ENCODE measurements at places on chromosomes 3 and 15.

DNA sequence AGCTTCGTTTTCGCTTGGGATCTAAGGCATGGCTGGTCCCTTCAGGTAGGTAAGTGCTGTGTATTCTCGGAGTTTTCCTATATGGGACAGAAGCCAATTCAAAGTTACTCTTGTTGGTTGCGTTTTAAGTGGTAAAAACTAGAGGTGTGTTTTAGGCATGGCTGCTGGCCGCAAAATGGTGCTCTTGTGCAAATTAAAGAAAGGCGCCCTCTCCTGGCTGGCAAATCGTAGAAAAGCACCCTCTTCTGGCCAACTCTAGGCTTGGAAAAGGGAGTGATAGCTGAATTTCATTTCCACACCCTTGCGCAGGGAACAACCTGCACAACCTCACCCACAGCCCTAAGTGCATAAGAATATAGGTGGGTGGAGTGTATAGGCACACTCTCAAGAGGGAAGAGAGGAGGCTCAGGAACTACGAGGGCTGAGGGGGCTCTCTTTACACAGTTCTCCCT is 23.5 kb downstream of the DRD3 start:
- no peak for DNase-seq

DNA sequence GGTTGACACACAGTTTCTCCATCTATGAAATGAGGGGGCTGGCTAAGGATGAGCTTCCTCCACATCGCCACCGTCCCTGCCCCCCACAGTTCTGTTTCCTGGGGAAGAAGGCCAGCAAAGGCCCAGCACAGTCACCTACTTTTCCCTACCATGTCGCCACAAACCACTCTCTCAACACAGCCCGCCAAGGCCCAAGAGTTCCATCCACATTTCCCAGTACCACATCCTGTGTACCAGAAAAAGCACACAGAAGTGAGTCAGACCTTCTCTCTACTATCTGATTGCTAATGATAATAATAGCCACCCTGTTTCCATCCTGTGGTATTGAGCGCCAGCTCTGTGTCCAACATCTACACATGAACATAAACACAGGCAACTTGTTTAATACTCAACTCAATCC is 30.3 kb upstream of the C15orf39 start:
- no peak for DNase-seq

- DNase-seq: no peak
Measured at GRCh38 chr15:55846116-55846707, 103.3 kb upstream of the PRTG start.

- no peak for DNase-seq
Measured at GRCh38 chr15:73866481-73866880, 6.9 kb upstream of the TBC1D21 start.

- DNase-seq: no peak
Measured at GRCh38 chr3:194658477-194659242, 13.3 kb downstream of the LSG1 start.

DNA sequence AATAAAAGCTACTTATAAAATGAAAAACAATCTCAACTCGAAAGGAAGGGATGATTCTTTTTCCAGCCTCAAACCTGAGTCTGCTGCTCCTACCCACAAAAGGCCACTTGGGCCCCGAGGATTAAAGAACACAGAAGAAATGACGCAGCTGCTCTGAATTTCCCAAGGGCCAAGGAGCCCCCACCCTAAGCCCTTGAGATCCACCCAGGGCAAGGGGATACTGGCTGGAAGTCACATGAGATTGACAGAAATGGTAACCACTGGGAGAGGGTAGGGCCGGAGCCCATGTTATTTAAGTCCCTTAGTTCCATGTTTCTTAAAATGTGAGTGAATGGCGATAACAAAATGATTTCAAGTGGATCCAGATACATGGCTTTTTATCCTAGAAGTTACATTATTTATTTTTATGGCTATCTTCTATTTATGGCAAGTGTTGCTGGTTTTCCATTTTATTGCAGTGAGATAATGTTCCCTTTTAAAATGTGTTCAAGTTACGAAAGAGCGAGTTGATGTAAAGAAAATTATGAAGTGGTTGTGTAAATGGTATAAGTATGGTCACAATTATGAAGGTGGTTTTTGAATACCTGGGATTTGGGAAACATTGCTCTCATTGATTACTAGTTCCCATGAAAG is 16.8 kb downstream of the IGDCC4 start:
- no peak for DNase-seq

- DNase-seq: no peak
Measured at GRCh38 chr3:183255348-183255730, 2.3 kb downstream of the B3GNT5 start.

DNA sequence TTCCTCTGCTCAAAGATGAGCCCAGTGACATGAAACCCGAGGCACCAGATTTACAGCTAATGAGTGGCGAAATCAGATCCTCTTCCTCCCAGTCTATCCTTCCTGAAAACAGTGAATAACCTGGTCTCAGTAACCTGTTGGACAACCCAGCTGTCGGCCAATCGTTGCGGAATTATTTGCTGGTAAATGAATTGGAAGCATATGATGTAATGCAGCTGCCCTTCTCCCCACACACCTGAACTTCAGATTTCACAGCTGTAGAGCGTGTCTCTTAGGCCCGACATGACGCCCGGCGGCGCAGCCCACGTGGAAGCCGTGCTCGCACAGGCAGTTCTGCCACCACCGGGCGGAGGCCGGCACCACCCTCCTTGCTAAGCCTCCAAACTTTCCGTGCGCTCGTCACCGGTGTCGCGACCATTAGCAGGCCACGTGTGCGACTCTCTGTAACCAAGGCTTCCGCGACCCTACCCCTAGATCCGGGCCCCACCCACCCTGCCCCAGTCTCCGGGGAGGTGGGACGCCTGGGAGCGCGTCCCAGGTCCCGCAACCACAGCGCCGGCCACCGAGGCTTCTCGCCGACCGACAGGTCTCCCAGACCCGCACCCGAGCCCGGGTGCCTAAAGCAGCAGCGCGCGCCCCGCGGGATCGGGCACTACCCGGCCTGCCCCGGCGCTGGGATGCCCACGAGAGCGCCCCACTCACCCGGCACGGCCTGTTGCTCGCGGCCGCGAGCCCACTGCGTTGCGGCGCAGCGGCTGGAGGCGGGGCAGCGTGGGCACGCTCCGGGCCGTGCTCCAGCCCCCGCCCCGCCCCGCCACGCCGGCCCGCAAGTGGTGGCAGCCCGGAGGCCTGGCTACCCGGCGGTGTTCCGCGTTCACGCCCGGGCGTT is at the start of gene RIOX2:
RIOX2 (minus strand) TSS at position 753 of the 889 bp plus-strand sequence. CDS start 4,838 bp downstream, outside the sequence.
- peak; percentile 75 for DNase-seq

DNA sequence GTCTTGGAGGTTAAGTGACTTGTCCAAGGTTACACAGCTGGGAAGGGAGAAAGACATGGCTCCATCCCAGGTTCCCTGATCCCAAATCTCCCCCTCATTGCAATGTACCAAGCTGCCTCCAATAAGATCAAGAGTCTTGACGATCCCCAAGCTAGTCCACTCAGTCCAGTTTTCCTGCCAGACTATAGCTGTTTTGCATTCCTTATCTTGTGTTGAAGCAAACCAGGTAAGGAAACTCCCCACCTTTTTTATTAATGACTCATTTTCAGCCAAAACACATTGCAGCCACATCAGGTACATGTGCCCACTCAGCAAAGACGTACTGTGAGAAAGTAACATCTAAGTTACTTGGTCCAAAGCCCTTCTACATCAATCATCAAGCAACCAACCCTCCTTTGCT is 41.9 kb downstream of the LIPC start:
- DNase-seq: no peak

- no peak for DNase-seq
Measured at GRCh38 chr15:82554351-82554750, 14.1 kb upstream of the RPS17 start.

GRCh38 chr15:46309914-46310313 is 675.1 kb downstream of the SQOR start:
- DNase-seq: no peak

- DNase-seq: no peak
Measured at GRCh38 chr3:61841988-61842387, 280.6 kb downstream of the PTPRG start.

DNA sequence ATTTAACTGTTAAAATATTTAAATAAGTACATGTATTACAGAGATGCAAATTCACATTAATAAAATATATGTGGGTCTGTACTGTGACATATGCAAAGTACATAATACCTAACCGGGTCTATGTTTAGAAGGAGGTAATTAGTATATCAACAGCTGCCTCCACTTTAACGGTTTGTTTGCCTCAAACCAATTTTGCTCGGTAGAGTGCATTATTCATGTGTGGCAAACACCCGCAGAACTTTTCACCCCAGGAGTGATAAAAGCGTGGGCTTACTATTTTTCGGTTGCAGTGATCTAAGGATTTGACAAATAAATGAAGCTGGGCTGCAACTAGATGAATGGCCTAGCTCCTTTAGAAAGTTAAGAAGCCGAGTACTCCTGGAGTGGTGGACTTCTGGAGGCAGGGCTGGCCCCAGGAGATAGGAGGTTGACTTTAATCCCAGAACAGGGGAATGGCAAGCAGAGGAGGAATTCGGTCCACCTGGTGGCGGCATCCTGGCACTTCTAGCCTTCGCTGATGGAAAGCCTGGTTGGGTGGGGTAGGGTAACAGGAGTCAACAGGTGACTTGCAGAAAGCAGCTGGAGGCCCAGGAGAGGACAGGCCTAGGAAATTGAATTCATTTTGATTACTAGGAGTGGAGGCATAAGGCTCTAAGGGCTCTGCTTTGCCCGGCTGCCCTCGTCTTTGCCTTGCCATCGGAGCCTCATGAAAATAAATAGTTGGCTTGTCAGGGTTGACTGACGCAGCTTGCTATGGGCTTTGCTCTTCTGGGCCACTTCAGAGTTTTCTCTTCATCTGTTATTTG is 2.4 kb downstream of the SLCO3A1 start:
- DNase-seq: peak; percentile 57

DNA sequence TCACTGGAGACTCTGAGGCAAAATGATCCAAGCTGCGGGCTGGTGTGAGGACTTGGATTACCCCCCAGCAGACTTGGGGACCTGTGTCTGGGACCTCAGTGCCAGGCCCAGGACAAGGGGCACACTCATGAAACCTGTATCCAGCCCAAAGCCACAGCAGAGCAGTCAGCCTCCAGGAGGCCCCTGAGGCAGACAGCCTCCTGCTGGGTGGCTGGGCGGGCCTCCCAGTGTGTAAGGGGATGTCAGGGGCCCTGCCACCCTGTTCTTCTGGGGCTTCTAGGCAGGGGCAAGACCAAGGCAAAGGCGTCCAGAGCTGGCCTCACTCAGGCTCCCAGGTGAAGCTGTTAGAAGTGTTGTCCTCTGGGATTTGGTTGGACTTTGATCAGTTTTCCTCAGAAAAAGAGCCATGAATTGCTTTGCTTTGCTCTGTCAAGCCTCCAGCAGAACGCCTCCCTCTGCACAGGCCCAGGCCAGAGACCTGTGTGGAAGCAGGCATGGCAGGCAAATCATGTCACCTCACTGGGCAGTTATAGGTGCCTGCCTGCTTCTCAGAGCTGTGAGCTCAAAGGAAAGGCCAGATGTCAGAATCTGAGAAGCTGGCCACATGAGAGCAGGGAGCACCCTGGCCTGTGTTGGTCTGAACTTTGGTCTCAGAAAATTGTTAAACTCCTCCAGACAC is 77.4 kb downstream of the SMAD6 start:
- no peak for DNase-seq

DNA sequence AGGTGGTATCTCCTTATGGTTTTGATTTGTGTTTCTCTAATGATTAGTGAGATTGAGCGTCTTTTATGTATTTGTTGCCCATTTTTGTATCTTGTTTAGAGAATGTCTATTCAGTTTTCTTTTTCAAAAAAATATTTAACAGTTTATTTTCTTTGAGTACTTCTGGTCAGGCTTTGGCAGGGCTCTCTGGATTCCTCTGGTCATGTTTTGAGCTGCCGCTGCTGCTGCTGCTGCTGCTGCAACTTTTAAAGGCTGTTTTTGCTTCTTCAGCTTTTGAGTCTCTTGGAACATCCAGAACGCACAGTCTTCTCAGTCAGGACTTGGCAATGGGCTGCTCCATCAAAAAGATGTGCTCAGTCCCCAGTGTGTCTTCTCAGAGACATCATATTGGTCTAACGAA is 40.1 kb downstream of the REC114 start:
- no peak for DNase-seq

DNA sequence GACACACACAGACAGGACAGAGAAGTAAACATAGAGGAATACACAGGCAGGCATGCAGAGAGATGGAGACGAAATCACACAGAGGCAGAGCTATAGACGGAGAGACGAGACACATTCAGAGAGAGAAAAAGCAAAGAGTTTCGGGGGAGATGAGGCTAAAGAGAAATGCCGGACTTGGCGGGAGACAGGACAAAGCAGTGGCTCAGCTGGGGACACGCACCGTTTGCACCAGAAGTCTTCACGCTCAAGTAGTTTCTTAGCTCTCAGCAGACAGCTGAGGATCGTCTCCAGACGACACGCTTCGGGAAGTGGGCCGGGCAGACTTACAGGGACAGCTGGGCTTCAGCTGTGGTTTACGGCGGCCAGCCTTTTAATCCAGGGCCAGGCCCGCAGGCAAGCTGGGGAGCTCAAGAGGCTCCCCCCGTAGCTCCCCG is 56.2 kb upstream of the DLG1 start:
- DNase-seq: peak; percentile 69

- DNase-seq: no peak
Measured at GRCh38 chr15:58463815-58464650, 32.2 kb downstream of the LIPC start.

GRCh38 chr15:97968380-97968779 is 7.9 kb downstream of the ARRDC4 start:
- no peak for DNase-seq

DNA sequence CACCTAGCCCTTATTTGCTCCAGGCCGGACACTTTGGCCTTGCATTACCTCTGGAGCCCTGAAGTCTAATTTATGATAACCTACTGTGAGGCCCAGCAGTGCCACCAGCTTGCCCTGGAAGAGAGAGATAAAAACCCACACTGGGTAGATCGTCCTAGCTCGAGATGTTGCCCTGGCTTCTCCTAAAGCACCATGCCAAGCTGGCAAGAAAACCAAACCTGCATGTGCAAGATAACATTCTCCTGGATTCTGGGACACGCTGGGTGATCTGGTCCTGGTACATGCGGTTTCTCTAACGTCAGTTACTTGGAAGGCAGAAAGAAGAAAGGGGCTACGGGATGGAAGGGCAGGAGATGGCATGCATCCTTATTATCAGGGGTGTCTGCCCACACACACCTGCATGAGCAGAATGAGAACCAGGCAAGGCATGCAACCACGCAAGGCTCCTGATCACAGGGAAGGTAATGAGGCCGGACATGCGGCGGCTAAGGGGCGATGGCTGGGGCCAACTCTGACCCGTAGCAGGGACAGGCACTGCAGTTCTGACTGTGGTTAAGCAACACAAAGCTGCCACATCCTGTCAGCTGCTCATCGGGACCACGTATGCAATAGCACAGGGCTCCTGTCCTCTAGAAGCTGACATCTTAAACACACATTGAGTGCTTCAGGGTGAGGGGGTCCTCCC is 73.0 kb downstream of the OXNAD1 start:
- no peak for DNase-seq

GRCh38 chr3:74561881-74562280 is 52.6 kb downstream of the CNTN3 start:
- no peak for DNase-seq

DNA sequence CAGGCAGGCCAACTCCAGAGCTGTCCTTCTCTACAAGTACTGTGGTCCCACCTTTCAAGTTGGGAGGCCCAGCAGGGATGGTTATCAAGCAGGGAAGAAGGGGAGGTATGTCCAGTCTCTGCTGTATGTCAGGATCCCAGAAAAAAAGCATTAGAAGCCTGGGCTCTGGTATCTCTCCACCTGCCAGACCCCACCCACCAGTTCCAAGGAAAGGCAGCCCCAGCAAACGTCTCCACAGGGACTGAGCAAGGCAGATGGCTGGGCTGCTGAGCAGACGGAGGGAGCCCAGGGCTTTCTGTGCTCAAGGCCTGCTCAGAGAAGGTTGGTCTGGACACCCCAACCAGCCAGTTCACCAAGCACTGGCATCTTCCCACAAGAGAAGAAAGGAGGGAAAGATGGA is 287.8 kb downstream of the XXYLT1 start:
- DNase-seq: peak; percentile 29

Data from ecto neural progenitor cell (in vitro differentiated cells).